ENCODE measurements at places on chromosomes 5 and 9. TPM values are rescaled to one million over a fixed set of nuclear protein-coding genes. Genes with fewer than 3 reads are reported as not detected.

Gene GABRB2
- total RNA-seq: 1.5 TPM

Gene PCDHGC5
- total RNA-seq: 0.64 TPM

Gene FOXD4
- total RNA-seq: not detected

Gene ADAMTS19
- total RNA-seq: 0.80 TPM

Gene CNTNAP3
- 0.62 TPM for total RNA-seq

Gene SLC36A2
- total RNA-seq: not detected

Gene PTGR1
- total RNA-seq: 85.3 TPM

Gene MAMDC2
- total RNA-seq: 7.0 TPM

Gene IGFBPL1
- 1.3 TPM for total RNA-seq

GRCh38 chr9:113621309-113621791 is 157.8 kb downstream of the RGS3 start:
- DNase-seq: no peak

DNA sequence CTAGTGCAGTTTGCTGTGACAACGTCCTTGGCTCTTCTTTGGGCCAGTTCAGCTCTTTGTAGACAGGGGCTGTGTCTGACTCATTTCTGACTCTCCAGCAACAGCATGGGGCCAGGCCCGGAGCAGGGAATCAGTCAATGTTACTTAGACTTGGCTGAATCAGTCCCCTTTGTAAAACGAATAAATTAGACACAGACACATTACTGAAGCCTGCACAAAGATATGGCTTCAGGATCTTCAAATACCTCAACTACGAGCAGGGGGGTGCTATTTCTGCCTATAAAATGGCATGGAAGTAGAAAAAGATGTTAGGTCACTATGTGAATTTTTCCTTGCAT is 204.7 kb downstream of the TTLL11 start:
- no peak for DNase-seq

DNA sequence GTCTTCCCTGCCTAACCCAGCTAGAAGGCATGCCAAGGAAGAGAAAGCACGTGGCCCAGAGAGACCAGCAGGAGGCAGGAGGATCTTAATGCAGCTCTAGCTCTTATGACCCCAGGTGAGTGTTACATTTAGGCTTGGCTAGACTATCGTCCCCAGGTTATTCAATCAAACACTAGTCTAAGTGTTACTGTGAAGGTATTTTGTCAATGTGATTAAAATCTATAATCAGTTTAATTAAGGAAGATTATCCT is 483.7 kb downstream of the BNC2 start:
- DNase-seq: no peak

GRCh38 chr9:35789541-35789940 is 1.9 kb upstream of the NPR2 start:
- no peak for DNase-seq

DNA sequence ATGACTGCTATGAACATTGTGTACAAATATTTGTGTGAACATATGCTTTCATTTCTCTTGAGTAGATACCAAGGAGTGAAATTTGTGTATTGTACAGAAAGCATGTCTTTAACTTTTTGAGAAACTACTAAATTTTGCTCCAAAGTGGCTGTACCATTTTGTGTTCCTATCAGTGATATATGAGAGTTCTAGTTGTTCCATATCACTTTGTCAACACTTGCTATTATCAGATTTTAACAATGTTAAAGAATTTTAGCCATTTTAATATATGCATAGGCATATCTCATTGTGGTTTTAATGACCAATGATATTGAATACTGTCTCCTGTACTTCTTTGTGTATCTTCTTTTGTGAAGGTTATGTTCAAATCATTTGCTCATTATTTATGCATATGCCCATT is 142.9 kb upstream of the NR3C1 start:
- DNase-seq: no peak

GRCh38 chr5:132898094-132898493 is 24.6 kb downstream of the LEAP2 start:
- no peak for DNase-seq

- DNase-seq: no peak
These were observed 72.4 kb upstream of the RAPGEF1 start for GRCh38 chr9:131812116-131812790.

GRCh38 chr5:105581988-105582690 is 2019.5 kb upstream of the NUDT12 start:
- DNase-seq: no peak

GRCh38 chr5:19920761-19921160 is 67.2 kb downstream of the CDH18 start:
- DNase-seq: no peak

DNA sequence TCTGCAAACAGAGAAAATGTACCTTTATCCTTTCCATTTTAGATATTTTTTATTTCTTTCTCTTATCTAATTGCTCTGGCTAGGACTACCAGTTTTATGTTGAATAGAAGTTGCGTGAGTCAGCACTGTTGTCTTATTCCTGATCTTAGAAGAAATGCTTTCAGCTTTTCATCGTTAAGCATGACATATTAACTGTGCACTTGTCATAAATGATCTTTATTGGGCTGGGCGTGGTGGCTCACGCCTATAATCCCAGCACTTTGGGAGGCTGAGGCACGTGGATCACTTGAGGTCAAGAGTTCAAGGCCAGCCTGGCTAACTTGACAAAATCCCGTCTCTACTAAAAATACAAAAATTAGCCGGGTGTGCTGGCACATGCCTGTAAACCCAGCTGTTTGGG is 8.2 kb upstream of the ECM2 start:
- DNase-seq: no peak

DNA sequence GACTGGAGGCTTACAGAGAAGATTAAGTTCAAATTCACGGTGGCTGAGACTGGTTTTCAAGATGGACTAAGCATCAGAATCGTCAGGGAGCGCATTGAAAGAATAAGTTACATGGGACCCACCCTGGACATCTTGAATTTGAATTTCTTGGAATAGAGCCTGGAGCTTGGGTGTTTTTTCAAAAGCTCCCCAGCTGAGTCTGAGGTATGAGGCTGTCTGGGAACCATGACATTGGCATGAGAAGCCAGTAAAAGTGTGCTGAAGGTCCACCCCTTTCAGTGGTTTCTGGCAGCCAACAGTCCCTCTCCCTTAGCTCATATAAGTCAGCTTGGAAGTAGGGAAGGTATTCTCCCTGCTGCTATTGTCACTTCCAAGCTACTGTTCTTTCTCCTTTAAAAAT is 97.8 kb downstream of the MAST4 start:
- no peak for DNase-seq

DNA sequence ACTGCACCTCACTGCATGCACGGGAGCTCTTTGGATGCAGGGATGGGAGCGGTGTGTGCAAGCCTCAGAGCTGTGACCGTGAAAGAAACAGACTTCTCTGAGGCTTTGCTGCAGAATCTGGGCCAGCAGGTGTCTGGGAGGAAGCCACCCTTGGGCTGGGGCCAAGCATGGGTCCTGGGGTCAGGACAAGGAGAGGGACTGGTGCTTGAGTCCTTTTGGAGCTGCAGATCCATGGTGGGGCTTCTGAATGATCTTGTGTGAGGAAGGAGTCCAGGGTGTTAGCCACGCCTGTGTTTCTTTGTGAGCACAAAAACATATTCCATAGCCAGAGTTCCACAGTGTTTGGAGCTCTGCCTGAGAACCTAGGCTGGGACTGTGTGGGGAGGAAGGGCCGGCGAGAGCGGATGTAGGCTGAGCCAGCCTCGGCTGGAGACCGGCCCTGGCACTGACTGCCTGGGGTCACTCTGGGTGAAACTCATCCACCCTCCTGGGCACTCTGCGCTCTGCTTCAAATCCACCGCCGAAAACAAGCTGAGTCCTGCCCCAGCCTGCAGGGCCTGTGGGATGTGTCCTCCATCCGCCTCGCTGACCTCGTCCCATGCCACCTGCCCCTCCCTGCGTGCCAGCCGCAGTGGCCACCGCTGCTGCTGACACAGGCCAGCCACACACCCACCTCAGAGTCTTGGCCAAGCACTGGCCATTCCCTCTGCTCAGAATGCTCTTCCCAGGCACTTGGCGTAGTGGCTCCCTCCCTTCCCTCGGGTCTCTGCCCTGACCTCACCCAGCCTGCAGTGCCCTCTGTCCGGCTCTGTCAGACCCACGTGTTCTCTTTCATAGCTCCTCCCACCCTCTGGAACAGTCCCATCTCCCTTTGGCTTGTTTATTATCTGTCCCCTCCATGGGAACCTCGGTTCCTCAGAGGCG is 26.7 kb downstream of the ERGIC1 start:
- peak; percentile 63 for DNase-seq

- no peak for DNase-seq
These were observed 24.6 kb downstream of the ANXA6 start for GRCh38 chr5:151132963-151133362.

- DNase-seq: peak; percentile 39
These were observed 82.7 kb downstream of the HSD17B3 start for GRCh38 chr9:96219026-96219899.

Measured in colonic mucosa (tissue), 4 donors.